ENCODE measurements at places on chromosomes 7 and 10. TPM values are rescaled to one million over a fixed set of nuclear protein-coding genes. Genes with fewer than 3 reads are reported as not detected.

TYSND1 gene
- 5.3 TPM for total RNA-seq

SFTPA2 gene
- not detected for total RNA-seq

PNLIPRP3 gene
- not detected for total RNA-seq

NEUROG3 gene
- total RNA-seq, result not detected

GSTO1 gene
- total RNA-seq, result 39.9 TPM

SLC13A1 gene
- not detected for total RNA-seq

FKBP6 gene
- not detected for total RNA-seq

FXYD4 gene
- not detected for total RNA-seq

H2BK1 gene
- total RNA-seq, result not detected

WNT8B gene
- total RNA-seq, result not detected

SSBP1 gene
- 77.5 TPM for total RNA-seq

WEE2 gene
- under 0.01 TPM for total RNA-seq

VKORC1L1 gene
- total RNA-seq, result 26.9 TPM

AKR1C3 gene
- total RNA-seq, result 2.4 TPM

PDGFA gene
- total RNA-seq, result 42.4 TPM

IMPDH1 gene
- total RNA-seq, result 26.5 TPM

PYROXD2 gene
- total RNA-seq, result 2.4 TPM

SMIM30 gene
- total RNA-seq, result 24.5 TPM

C7orf33 gene
- total RNA-seq, result not detected

AGAP6 gene
- 3.7 TPM for total RNA-seq

TRIM4 gene
- 10.6 TPM for total RNA-seq

KIF20B gene
- 11.0 TPM for total RNA-seq

TCF7L2 gene
- 0.82 TPM for total RNA-seq

CPN1 gene
- total RNA-seq, result not detected

MMD2 gene
- 2.4 TPM for total RNA-seq

C1QL3 gene
- total RNA-seq, result 70.5 TPM

CYP3A5 gene
- 1.6 TPM for total RNA-seq

CNPY1 gene
- under 0.01 TPM for total RNA-seq

FRAT1 gene
- 4.9 TPM for total RNA-seq

SLC39A12 gene
- total RNA-seq, result 4.5 TPM

KAT6B gene
- 189 TPM for total RNA-seq

POM121L12 gene
- total RNA-seq, result not detected

CCL24 gene
- not detected for total RNA-seq

OPALIN gene
- not detected for total RNA-seq

CALHM1 gene
- total RNA-seq, result not detected

DOCK1 gene
- total RNA-seq, result 14.3 TPM

OR9A2 gene
- total RNA-seq, result under 0.01 TPM

TMEM229A gene
- total RNA-seq, result 1.2 TPM

Data from frontal cortex (tissue), 4 donors.